ENCODE measurements at places on chromosomes 7 and 10.

DNA sequence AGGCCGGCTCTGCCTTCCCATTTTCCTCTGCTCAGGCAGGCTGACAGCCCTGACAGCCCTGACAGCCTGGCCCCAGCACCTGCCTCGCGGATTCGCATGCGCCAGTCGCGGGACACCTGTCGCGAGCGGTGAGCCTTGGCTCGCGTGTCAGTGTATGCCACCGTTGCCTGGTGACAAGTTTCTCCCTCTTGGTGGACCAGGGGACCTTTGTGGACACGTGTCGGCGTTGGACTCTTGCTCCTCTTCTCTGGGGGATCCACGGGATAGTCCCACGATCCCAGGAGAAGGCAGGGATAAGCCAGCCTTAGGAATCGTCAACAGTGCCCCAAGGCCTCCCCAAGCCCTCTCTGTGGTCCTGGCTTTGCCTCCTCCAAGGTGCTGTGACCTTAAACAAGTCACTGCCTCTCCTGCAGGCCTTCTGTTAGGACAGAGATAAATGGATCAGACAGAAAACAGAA is 18.1 kb upstream of the ZNF273 start:
- no peak for DNase-seq

GRCh38 chr7:55158541-55159382 is 139.9 kb downstream of the EGFR start:
- DNase-seq = no peak

DNA sequence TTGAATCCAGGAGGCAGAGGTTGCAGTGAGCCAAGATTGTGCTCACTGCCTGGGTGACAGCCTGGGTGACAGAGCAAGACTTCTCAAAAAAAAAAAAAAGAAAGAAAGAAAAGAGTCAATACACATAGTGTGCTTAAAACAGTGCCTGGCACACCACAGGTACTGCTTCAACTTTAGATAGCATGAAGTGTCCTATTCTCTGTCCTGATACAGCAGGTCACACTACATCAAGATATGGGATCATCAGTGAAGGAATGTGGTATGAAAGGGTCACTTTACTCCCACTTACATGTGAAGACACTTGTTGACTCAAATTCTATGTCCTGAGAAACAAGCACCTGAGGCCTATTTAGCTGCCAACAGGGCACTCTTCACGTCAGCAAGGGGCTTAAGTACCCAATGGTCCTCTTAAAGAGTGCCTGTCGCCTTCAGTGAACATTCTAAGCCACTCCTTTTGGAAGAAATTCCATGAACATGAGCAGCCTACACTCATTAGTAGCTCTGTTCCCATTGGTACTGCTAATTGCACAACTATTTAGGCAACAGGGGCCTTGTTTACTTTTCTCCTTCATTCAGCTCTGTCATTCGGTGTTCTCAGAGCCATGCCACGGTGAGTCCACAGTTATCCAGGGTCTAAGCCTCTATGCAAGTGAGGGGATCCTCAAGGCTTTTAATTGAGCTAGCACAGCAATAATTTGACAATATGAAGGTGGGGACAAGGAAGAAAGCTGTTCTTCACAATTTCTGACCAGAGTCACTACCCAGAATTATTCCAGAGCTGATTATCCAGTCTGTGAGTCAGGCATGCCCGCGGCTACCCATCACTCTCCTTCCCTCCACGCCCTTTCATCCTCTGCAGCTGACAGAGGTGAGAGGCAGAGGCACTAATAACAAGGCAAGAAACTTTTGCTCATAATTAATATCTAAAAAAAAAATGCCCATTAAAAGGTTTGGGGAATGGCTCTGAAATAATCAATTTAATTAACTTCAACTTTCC is 56.6 kb upstream of the PTN start:
- DNase-seq = no peak

DNA sequence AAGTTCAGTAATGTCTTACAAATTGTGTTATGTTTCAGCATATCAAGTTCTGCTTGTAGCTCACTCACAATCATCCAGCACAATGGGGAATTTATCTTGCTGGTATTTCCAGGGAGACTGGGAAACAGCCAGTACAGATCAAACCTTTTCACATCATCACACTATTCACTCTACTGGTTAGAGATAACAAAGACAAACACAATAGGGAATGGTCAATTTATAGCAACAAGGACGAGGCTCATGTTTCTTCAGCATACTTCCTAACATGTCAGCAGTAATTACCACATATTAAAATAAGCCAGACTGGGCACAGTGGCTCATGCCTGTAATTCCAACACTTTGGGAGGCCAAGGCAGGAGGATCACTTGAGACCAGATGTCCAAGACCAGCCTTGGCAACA is 38.3 kb downstream of the TOMM7 start:
- DNase-seq = no peak
